ENCODE measurements at places on chromosomes 11 and 22.

- H3K36me3 ChIP-seq: no peaks in the 10 kb centered on the region
- H3K4me3 ChIP-seq: no peak overlapping the region
- no peaks in the 10 kb centered on the region for H3K4me1 ChIP-seq
- DNase-seq: no peak
Observed at GRCh38 chr11:115919341-115920091, 415.3 kb upstream of the CADM1 start.

DNA sequence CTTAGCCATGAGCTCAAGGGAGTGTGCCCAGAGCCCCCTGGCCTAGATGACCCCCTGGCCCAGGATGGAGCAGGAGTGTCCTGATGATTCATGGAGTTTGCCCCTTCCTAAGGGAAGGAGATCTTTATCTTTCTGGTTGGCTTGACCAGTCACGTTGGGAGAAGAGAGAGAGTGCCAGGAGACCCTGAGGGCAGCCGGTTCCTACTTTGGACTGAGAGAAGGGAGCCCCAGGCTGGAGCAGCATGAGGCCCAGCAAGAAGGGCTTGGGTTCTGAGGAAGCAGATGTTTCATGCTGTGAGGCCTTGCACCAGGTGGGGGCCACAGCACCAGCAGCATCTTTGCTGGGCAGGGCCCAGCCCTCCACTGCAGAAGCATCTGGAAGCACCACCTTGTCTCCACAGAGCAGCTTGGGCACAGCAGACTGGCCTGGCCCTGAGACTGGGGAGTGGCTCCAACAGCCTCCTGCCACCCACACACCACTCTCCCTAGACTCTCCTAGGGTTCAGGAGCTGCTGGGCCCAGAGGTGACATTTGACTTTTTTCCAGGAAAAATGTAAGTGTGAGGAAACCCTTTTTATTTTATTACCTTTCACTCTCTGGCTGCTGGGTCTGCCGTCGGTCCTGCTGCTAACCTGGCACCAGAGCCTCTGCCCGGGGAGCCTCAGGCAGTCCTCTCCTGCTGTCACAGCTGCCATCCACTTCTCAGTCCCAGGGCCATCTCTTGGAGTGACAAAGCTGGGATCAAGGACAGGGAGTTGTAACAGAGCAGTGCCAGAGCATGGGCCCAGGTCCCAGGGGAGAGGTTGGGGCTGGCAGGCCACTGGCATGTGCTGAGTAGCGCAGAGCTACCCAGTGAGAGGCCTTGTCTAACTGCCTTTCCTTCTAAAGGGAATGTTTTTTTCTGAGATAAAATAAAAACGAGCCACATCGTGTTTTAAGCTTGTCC lies 14.3 kb downstream of the ADORA2A start:
- peak; percentile 14 for DNase-seq
- no peak overlapping the region for H3K27ac ChIP-seq
- no peaks in the 10 kb centered on the region for H3K36me3 ChIP-seq
- H3K27me3 ChIP-seq: no peaks in the 10 kb centered on the region

GRCh38 chr22:31091106-31091975 lies 10.2 kb downstream of the SMTN start:
- no peak overlapping the region for H3K4me3 ChIP-seq
- no peak for DNase-seq
- no peak overlapping the region for H3K27ac ChIP-seq
- peaks cover 86% of the 10 kb centered on the region for H3K36me3 ChIP-seq
- peaks cover 12% of the 10 kb centered on the region for H3K4me1 ChIP-seq
- no peaks in the 10 kb centered on the region for H3K27me3 ChIP-seq

DNA sequence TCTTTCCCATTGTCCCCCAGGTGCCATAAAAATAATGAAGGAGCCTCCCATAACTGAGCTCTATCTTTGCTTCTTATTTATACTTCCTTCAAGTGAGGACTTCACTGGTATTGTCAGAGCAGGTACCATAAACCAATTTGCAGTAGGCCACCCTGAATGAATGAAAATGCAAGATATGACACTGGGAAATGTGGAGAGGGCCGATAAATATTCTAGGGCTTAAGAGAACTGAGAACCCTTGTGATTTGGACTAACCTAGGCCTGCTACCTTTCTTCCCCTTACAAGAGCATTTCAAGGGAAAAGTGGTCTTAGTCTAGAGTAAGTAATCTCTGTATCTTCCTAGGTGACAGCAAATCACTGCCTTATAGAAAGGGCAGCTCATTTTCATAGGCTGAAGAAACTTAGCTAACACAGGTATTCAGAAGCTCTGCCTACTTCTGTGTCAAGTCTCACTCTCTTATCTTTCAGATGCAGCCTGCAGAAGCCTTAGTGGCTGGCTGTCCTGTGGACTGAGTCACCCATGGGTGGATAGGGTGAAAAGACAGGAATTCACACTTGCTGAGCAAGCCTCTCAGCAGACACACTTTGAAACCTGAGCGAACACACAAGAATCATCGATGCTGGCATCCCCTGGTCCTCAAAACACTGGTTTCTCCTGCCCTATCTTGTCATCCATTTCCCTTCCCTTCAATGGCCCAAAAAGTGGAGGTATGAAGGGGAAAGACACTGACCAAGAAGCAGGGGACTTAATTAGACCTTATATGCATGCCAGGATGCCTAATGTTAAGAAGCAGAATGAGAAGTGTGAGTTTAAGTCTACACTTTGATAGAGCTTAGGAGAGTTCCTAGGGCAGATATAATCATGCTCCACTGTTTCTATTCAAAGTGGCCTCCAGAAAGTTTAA lies 15.2 kb downstream of the NRIP3 start:
- no peaks in the 10 kb centered on the region for H3K4me1 ChIP-seq
- no peaks in the 10 kb centered on the region for H3K36me3 ChIP-seq
- H3K27me3 ChIP-seq: no peaks in the 10 kb centered on the region

- no peak overlapping the region for H3K4me3 ChIP-seq
- no peaks in the 10 kb centered on the region for H3K36me3 ChIP-seq
- H3K4me1 ChIP-seq: no peaks in the 10 kb centered on the region
- no peaks in the 10 kb centered on the region for H3K27me3 ChIP-seq
- no peak for DNase-seq
Observed at GRCh38 chr11:102837156-102837555, 6.3 kb downstream of the MMP3 start.

- peaks cover 58% of the 10 kb centered on the region for H3K4me1 ChIP-seq
- DNase-seq: no peak
- peak overlapping the region; percentile 80 for H3K27ac ChIP-seq
- H3K27me3 ChIP-seq: no peaks in the 10 kb centered on the region
- H3K36me3 ChIP-seq: peaks cover 9% of the 10 kb centered on the region
Observed at GRCh38 chr22:36465232-36466021, 16.0 kb downstream of the TXN2 start.

- H3K4me3 ChIP-seq: no peak overlapping the region
- DNase-seq: peak; percentile 7
- H3K27me3 ChIP-seq: peaks cover 42% of the 10 kb centered on the region
Observed at GRCh38 chr22:48960980-48961660, 866.6 kb downstream of the BRD1 start.

DNA sequence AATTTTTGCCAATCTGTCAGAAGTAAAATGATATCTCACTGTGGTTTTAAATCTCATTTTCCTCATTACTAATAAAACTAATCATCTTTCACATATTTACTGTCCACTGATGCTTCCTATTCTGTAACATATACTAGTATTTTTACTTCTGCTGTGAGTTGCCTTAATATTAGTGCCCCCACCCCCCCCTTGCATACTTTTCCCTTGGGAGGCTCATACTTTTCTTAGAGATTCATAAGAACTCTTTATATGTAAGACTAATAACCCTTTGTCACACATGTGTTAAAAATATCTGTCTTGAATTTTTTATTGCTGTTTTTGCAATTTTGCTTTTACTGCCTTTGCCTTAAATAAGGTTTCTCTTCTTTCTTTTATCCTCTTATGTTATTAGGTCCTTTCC lies 87.2 kb downstream of the PHF21A start:
- H3K27me3 ChIP-seq: no peaks in the 10 kb centered on the region
- H3K36me3 ChIP-seq: no peaks in the 10 kb centered on the region
- no peaks in the 10 kb centered on the region for H3K4me1 ChIP-seq
- H3K4me3 ChIP-seq: no peak overlapping the region

DNA sequence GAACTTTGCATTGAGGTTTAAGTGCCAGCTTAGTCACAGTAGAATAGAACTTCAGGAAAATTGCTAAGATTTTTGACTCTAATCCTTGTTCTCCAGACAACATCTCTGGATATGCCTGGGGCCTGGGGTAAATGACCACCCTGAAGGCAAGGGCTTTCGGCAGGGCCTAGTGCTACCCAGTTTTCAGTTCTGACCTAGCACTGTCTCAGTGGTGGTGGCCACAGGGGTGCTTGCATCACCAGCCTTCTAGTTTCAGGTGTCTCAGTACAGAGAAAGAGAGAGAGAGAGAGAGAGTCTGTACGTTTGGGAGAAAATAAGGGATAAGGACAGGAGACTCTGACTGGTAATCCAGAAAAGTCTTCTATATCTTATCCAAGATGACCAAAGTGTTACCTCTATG lies 890.5 kb downstream of the JRKL start:
- no peak overlapping the region for H3K4me3 ChIP-seq
- no peak for DNase-seq
- H3K36me3 ChIP-seq: no peaks in the 10 kb centered on the region
- no peaks in the 10 kb centered on the region for H3K27me3 ChIP-seq

DNA sequence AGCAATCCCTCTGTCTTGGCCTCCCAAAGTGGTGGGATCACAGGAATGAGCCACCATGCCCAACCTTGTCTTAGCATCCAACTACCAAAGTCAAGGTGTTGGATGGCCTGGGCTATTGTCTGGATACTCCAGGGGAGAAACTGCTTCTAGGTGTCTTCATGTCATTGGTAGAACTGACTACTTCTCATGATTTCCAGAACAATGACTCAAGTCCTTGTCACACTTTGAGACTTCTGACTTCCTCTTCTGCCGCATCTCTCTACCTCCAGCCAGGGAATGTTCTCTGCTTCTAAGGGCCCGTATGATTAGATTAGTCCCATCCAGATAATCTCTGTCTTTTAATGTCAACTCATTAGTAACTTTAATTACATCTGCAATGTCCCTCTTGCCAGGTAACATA lies 30.6 kb downstream of the APOL6 start:
- no peaks in the 10 kb centered on the region for H3K36me3 ChIP-seq
- no peaks in the 10 kb centered on the region for H3K4me1 ChIP-seq
- no peak overlapping the region for H3K27ac ChIP-seq

DNA sequence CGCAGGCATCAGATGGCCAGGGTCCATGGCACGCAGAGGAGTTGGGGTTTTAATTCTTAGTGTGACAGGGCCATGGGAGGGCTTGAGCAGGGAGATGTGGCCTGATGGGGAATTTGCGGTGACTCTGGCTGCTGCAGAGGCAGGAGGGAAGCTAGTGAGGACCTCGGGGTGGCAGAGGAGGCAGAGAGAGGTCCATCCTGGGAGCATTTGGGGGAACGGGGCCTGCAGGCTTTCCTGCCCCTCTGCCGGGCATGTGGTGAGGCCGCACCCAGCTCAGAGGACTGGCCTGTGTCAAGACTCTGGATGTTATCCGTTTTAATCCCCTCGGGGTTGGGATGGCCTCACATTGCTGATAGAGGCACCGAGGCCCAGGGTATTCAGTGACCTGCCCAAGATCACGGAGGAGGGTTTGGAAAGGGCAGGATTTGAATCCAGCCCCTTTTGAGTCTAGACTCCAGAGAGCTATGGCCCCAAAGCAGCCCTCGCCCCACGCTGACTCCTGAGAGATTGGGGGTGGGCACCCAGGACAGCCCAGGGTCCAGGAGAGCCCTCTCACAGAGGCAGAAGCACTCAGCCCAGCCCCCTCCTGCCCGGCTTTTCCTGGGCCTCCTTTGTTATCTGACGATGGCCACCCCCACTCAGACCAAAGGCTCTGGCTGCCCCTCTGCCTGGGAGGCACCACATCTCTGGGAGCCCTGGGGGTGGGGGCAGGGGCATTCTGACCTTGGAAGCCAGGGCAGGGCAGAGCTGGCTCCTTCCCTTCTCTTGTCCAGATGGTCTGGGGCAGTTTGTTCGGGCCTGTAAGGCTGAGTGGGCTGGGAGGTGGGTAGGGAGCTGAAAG lies 13.9 kb downstream of the MGAT3 start:
- H3K27ac ChIP-seq: peak overlapping the region; percentile 70
- H3K36me3 ChIP-seq: no peaks in the 10 kb centered on the region
- peaks cover 47% of the 10 kb centered on the region for H3K4me1 ChIP-seq
- no peak for DNase-seq
- no peak overlapping the region for H3K4me3 ChIP-seq

- H3K36me3 ChIP-seq: no peaks in the 10 kb centered on the region
- H3K4me3 ChIP-seq: no peak overlapping the region
- no peaks in the 10 kb centered on the region for H3K27me3 ChIP-seq
Observed at GRCh38 chr11:29040489-29040888, 932.3 kb downstream of the METTL15 start.

DNA sequence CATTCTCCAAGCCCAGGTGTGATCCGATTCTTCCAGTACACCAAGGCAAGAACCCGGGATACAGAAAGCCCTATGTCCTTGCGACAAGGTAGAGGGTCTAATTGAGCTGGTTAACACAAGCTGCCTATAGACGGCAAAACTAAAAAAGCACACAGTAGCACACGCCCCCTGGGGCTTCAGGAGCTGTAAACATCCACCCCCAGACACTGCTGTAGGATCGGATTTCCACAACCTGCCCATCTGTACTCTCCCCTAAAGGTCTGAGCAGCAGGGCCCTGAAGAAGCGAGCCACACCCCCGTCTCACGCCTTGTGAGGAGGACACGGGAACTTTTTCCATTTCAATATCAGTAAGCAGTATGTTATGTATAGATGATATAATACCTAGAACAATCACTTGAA lies 624.7 kb downstream of the BUD13 start:
- no peaks in the 10 kb centered on the region for H3K36me3 ChIP-seq
- H3K27ac ChIP-seq: no peak overlapping the region
- no peak for DNase-seq

DNA sequence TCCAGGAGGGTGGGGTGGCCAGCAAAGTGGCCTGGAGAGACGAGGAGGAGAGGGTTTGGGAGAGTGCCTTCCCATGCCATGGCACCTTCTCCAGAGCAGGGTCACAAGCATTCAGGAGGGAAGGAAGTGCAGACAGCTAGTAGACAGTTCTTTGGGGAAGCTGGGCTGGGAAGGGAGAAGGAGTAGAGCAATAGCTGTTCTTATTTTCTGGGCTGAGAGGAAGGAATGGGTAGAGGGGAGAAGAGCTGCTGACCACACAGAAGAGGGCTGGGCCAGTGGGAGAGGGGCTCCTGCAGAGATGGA lies 14.8 kb upstream of the PICK1 start:
- DNase-seq: no peak
- H3K27me3 ChIP-seq: no peaks in the 10 kb centered on the region
- H3K4me3 ChIP-seq: no peak overlapping the region
- H3K36me3 ChIP-seq: no peaks in the 10 kb centered on the region
- H3K27ac ChIP-seq: no peak overlapping the region

DNA sequence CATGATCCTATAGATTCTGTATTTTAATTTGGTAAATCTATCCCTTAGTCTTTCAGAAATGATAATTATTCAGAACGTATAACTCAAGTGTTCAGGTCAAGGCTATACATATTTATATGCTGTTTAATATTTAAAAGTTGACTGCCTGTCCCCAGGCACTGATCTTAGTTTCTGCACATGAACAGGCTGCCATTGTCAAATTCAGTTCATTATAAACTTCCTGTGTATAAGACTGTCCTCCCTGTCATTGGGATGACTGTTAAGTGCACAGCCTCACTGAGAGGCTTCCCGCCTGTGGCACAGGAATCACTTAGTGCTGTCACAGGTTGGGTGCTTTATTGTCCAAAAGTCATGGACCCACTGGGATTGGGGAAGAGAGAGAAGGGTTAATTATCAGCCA lies 92.1 kb upstream of the TTC12 start:
- H3K4me1 ChIP-seq: no peaks in the 10 kb centered on the region
- H3K36me3 ChIP-seq: no peaks in the 10 kb centered on the region
- H3K4me3 ChIP-seq: no peak overlapping the region

Measured in suprapubic skin (tissue), 4 donors.